ENCODE measurements at places on chromosomes 3 and 15.

- peak; percentile 43 for DNase-seq
Measured at GRCh38 chr15:78638658-78639314, 2.2 kb downstream of the CHRNB4 start.

- no peak for DNase-seq
Measured at GRCh38 chr3:156148946-156149381, 28.6 kb downstream of the KCNAB1 start.

GRCh38 chr15:66702035-66702786 is at the start of gene SMAD6:
TSS of gene SMAD6 (plus strand) at chr15:66702236. CDS start at chr15:66703259, 1,023 bp downstream.
- DNase-seq, result peak; percentile 61

- DNase-seq, result peak; percentile 59
Measured at GRCh38 chr3:187737368-187738070, 7.7 kb downstream of the BCL6 start.

DNA sequence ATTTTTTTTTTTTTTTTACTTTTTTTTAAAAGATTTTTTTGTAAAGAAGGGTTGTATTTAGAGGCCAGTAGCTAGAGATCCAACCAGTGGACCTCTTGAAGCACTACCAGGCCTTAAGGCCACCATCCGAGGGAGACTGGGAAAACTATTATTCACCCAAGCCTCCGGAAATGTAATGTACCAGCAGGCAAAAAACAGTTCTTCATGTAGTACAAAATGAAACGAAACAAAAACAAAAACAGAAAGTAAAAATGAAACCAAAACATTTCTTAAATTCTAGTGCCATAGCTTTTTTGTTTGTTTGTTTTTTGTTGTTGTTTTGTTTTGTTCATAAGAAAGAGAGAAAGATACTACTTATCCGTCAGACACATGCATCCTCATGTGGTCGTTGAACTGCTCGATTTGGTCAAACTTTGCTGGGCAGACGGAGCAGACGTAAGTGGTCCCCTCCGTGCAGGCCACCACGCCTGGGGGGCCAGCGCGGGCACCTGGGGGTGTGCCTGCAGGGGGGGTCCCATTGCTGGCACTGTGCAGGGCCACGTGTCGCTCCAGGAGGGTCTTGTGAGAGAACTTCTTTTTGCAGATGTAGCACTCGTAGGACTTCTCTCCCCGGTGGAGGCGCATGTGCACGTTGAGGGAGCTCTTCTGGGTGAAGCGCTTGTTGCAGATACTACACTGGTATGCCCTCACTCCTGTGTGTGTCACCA is 45.0 kb downstream of the TIGIT start:
- DNase-seq, result no peak

- DNase-seq, result no peak
Measured at GRCh38 chr3:61134532-61134931, 116.7 kb downstream of the FHIT start.

- no peak for DNase-seq
Measured at GRCh38 chr3:106398891-106399600, 530.2 kb upstream of the CBLB start.

DNA sequence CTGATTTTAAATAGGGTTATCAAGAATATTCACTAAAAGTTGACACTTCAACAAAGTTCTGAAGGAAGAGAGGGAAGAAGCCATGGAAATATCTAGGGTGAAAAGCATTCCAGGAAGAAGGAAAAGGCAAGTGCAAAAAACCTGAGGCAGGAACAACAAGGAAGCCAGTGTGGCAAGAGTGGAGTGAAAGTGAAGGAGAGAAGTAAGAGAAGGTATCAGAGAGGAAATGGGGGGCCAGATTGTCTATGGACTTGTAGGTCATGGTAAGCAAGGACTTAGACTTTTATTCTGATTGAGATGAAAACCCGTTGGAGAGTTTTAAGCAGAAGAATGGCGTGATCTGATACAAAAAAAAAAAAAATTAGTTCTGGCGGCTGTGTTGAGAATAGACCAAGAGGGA is 18.5 kb upstream of the ZNF609 start:
- no peak for DNase-seq

DNA sequence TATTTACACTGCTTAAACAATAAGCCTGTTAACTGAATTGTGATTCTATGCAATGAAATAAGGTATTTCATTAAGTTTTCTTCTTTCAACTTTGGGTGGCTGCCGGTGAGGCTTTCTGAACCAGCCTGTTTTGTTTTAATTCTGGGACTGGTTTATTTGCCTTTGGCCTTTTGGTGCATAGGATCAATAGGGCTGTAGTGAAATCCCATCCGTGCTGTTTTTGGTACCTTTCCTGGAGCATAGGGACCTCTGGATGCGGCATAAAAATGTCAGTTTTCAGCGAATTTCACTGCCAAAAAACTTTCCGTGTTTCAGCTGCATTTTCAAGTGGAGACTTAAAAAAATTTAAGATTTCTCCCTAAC is 514 bp downstream of the PLS1 start:
- no peak for DNase-seq

DNA sequence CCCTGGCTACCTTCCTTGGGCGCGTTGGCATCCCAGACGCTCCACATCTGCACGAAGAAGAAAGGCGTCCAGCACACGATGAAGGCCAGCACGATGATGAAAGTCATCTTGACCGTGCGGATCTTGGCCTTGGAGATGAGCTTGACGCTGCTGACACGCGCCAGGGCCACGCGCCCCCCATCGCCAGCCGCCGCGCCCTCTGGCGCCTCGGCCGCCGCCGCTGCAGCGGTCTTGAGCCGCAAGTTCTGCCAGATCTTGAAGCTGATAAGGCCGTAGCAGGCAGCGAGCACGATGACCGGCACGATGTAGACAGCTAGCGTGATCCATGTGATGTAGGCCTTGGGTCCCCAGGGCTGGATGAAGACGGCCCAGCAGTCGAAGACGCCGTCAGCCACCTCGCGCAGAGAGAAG is 2.2 kb downstream of the OXTR start:
- no peak for DNase-seq

DNA sequence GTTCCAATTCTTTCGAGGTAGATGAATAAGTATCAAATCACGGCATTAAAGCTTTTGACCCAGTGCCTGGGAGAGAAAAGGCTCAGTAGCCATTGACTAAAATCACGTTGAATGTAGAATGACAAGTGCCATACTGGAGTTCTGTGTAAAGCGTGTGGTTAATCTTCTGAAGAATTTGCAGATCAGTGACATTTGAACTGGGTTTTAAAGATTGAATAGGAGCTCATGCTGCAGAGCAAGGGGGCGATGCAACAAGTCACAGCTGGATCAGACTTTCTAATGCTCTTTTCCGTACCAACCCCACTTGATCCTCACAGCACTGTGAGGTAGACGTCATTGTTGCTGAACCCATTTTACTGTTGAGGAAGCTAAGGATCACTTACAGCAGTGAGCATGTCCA is 49.5 kb upstream of the TPM1 start:
- no peak for DNase-seq

DNA sequence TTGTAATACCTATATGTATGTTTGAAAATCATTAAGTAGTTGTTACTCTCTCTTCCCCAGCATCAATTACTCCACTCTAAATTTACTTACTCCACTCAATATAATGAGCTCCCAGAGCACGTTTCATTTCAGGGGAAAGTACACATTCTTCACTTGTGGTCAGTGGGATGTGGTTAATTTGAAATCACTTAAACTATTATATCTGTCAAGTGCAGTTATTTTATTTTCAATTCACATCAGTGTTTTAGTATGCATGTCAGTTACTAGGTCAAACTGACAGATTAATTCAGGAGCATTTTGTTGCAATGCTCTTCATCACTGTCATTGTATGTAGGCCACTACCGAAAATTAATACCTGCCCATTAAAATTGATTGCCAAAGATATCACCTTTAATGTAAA is 376.1 kb downstream of the ZIC4 start:
- no peak for DNase-seq

- no peak for DNase-seq
Measured at GRCh38 chr3:43949594-43949993, 258.9 kb downstream of the ABHD5 start.

DNA sequence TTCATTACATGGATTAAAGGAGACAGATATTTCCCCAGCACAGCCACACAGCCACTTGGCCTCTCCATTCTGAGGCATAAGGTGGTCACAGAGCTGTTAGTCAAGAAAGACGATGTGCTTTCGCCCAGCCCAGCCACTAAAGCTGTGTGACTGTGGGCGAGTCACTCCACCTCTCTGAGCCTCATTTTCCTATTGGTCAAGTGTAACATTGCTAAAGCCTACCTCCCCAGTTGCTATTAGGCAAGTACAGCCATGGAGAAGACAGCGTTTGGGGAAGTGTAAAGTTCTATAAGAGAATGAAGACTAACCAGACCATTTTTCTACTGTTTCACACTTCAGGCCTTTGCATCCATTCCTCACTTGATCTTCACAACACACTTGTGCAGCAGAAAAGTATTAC is 24.1 kb downstream of the TMEM40 start:
- no peak for DNase-seq

GRCh38 chr15:65881766-65882434 is 12.6 kb downstream of the RAB11A start:
- no peak for DNase-seq

DNA sequence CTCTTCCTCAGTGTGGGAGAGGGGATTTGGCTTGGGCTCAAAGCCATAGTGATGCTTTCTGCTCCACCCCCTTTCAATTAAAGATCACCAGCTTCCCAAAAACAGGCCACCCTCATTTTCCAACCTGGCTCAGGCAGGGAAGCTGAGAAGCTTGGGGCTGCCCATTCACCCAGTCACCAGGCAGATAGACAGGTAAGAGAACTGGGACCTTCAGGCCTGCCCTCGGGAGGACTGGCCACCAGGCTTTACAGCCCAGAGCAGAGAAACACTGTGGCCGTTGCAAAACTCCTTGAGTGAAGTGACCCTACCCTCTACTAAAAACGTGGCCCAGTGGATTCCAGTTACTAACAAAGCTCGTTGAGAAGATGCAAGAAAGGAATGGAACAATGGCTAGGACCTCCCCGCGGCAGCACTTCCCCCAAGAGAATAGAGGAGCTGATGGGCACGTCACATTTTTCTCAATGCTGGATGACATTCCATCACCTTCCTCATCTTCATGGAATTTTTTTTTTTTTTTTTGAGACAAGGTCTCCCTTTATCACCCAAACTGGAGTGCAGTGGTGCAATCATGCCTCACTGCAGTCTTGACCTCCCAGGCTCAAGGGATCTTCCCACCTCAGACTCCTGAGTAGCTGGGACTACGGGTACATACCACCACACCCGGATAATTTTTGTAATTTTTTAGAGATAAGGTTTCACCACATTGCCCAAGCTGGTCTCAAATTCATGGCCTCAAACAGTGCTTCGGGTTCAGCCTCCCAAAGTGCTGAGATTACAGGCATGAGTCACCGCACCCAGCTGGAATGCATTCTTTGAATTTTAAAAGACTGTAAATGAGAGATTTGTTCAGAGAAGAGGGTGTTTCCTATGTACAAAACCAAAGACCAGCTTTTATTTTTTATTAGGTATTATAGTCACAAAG is 37.9 kb downstream of the LIPC start:
- no peak for DNase-seq

DNA sequence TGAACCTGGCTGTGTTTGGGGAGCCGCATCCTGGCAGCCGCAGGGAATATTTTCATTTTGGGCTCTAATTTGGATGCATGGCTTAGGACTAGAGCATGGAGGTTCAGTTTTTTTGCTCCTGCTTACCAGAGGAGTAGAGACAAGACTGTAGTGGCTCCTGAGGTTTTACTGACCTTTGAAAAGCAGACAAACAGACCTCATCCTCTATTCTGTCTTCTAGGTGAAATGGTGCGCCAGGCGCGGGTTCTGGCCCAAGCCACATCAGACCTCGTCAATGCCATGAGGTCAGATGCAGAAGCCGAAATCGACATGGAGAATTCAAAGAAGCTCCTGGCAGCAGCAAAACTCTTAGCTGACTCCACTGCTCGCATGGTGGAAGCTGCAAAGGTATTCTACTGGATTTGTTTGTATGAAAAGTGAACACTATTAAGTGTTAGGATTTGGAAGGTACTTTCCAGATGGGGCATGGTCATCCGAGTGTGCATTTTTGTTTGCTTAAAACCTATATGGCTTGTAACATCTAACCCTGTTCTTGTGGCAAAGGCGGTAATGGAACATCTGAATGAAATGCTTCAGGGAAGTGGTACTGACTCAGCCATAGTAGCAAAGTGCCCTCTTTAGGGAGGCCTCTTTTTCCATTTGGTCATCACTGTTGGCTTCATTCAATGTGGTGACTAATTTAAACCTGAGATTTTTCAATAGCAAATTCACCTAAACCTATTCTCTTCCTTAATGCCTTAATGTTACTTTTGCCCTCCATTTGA is 330.7 kb upstream of the TPM1 start:
- no peak for DNase-seq

- no peak for DNase-seq
Measured at GRCh38 chr3:109125902-109126301, 8.0 kb upstream of the MORC1 start.

GRCh38 chr3:71891483-71891882 is 106.5 kb upstream of the PROK2 start:
- DNase-seq, result no peak

GRCh38 chr3:141397996-141398395 is 29.7 kb downstream of the ZBTB38 start:
- no peak for DNase-seq

DNA sequence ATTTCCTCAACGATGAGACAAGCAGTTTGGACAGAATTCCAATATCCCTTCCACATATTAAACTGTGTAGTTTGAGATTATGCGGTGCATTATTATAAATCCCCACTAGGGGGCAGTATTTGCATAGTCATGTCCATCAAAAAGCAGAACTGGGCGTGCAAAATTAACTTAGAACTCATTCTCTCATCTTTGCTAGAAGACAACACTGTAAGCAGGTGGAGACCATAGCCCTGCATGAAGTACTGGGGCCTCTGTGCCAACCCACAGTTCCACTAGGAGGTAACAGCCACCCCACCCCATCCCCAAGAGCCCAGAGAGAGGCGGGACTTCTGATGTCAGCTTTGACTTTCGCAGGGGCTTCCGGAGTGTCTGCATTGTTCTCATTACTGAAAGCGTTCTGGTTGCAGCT is 106.6 kb upstream of the TMC3 start:
- no peak for DNase-seq

DNA sequence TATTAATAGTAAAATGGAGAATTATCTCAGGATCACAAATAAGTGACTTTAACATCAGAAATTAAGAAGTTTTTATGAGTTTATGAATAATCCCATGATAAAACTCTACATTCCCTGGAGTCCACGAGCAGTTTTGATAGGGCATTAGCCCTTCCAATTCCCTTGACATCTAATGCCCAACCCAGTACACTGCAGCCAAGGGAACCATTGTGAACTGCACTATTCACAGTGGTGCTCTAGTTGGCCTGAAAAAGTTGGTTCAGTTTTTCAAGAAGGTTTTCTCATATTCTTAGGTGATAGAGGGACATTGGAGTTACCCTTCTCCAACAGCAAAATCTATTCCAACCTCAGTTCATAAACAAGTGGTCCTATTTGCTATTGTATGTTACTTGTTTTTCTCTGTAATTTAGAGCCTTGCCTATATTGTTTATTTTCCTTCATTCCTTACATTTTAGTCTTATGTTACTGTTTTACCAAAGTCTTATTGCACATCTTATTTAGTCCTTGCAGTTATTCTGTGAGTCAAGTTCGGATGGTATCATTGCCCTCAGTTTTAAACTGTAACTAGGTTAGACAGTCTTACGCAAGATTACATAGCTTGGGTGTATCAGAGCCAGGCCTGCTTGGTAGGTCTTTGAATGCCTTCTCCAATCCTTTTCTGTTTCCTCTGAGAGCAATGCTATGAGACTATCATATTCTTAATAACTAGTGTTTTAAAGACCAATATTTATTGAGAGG is 57.9 kb upstream of the SAMMSON start:
- no peak for DNase-seq

GRCh38 chr15:70530906-70531305 is 232.5 kb downstream of the UACA start:
- no peak for DNase-seq

Measured in stimulated activated CD4-positive, alpha-beta T cell treated with anti-CD3 and anti-CD28 coated beads, Interleukin-12 subunit alpha, Interleukin-12 subunit beta, amount 100 ng/mL, for 4 hours (primary cell).